NCI-H82 (cell line): ENCODE measurements at places on chromosomes 16 and 17.

- no peak for DNase-seq
These were observed 43.2 kb upstream of the PVALEF start for GRCh38 chr17:81121841-81122733.

DNA sequence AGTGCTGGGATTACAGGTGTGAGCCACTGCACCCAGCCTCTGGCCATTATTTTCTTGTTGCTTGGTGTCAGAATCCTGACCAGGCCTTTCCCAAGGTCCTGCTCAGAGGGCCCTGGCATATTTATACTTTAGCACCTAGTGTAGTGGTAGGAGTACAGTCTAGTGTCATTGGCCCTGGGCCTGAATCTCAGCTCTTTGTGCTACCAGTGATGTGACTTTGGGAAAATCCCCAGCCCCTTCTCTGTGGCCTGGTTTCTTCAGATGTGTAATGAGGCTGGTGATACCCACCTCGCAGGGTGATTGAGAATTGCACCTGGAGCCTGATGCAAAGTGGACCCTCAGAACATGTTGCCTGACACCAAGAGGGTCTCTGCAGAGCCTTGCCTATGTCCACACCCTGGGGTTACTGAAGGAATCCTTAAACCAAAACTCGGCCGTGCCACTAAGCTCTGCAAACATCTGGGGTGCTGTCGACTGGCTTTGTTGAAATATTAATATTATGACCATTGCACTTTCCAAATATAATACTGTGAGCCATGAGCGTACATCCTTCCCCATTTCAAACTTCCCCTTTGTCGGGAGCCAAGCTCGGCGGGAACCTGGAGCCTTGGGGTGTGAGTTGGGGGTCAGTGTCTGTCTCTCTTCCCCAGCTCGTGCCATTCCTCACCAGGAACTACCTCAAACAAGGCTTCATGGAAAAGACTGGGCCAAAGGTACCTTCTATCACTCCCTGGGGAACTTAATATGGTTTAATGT is 18.0 kb upstream of the RNF135 start:
- DNase-seq, result no peak

DNA sequence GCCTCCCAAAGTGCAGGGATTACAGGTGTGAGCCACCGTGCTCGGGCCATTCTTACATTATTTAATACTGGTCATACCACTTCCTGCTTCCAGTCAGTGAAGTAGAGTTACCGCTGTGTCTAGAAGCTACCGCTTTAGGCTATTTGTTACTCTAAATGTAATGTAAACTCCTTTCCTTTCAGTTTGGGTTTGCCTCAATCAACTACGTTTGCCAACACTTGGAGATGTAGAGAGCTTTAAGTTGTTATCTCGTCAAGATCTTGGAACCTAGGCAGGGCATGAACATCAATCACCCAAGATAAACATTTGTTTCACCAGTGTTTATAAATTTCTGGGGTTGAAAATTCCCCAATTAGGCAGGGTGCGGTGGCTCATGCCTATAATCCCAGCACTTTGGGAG is 275.9 kb downstream of the STX8 start:
- DNase-seq, result no peak

GRCh38 chr16:71514476-71514875 is 11.8 kb upstream of the CHST4 start:
- peak; percentile 14 for DNase-seq

GRCh38 chr17:58294034-58294433 is 13.3 kb upstream of the MPO start:
- no peak for DNase-seq

DNA sequence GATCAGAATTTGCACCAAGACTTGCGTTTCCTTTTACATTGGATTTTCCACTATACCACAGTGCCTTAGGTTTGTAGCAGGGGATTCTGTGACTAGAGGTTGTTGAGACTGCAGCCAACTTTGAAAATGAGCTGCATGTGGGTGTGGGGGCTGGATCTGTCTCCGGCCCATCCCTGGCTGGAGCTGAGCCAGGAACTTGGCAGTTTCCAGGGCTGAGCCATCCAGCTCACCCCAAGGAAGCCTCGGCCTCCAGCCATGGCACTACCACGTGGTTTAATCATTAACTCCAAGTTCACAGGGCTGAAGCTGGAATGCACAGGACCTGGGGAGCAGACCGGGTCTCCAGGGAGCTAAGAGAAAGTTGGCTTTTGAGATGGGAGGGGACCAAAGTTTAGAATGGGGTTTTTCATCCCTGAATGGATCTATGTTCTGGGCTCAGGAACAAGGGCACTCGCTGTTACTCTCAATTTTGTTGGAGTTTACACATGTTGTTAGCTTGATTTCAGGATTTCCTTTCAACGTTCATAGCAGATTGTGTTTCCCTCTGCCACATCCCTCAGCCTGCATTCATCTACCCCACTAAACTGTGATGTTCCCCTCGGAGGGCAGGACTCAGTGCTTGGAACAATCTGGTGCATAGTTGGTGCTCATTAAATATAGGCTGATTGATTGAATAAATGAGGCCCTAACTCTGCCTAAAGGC is 42.3 kb upstream of the HNF1B start:
- DNase-seq, result no peak

DNA sequence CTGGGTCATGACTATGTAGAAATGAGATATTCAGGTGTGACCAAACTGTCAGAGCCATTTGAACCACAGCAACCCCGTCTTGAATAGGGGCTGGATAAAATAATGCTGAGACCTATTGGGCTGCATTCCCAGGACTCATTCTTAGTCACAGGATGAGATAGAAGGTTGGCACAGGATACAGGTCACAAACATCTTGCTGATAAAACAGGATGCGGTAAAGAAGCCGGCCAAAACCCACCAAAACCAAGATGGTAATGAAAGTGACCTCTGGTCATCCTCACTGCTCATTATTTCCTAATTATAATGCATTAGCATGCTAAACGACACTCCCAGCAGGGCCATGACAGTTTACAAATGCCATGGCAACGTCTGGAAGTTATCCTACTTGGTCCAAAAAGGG is 545.5 kb downstream of the TMEM114 start:
- no peak for DNase-seq

- DNase-seq, result no peak
These were observed 336.4 kb downstream of the SEC14L1 start for GRCh38 chr17:77476931-77477805.

DNA sequence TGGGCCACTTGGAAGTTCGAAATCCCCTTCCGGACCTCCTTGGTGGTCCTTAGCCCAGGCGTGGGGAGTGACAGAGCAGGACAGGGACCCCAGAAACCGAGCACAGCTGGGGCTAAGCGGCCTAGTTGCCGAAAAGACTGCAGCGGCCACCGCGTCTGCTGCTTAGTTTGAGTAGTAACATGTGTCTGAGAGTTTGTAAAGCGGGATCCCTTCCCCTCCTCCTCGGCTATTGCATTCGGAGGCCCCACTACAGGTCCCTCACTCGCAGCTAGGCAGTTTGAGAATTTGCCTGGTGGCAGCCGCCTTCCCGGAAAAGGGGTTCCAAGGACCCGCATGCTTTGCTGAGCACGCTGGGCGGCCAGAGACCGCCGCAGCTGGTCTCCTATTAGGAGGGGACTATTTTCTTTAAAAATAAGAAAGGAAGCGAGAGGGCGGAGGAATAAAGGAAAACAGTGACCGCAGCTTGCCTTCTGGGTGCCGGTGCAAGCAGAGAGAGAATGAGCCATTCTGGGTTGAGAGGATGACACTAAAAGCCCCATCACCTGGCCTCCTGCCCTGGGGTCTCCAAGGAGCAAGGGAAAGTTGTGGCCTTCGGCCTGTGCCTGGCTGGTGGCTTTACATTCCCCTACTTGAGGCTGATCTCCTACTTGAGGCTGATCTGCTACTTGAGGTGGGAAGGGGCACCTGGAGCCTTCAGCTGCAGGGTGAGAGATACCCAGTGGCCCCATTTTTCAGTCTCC is 1.1 kb upstream of the HOXB5 start:
- DNase-seq, result no peak

DNA sequence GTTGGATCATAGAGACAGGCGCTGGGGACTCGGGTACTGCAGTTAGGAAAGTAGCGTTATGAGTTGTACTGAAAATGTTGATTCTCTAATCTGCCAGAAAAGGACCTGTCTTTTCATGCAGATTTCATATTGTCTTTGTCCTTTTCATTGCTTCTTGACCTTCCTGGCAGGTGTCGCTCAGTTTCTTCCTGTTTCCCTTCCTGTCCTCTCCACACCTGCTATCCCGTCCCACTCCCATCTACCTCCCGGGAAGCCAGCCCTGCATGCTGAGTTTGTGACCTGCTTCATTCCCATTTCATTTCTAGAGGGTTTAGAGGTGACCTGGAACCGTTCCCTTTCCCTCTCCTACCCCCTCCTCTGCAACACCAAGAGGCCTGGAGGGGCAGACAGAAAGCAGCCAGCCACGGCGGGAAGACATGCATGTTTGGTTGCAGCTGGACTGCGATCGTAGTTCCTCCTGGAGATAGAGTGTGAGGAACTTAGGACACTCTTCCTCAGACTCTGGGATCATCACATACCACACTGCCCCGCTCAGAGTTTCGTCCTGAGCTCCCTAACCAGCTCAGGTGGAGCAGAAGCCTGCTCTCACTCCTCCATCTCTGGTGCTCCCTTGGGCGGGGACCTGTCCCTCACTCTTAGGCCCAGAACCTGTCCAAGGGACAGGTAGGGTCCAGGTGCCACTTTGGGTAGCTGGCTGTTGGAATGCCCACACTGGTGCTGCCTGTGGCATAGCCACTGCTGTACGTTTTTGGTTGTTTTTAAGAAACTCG is 23.9 kb upstream of the ARHGAP23 start:
- no peak for DNase-seq

DNA sequence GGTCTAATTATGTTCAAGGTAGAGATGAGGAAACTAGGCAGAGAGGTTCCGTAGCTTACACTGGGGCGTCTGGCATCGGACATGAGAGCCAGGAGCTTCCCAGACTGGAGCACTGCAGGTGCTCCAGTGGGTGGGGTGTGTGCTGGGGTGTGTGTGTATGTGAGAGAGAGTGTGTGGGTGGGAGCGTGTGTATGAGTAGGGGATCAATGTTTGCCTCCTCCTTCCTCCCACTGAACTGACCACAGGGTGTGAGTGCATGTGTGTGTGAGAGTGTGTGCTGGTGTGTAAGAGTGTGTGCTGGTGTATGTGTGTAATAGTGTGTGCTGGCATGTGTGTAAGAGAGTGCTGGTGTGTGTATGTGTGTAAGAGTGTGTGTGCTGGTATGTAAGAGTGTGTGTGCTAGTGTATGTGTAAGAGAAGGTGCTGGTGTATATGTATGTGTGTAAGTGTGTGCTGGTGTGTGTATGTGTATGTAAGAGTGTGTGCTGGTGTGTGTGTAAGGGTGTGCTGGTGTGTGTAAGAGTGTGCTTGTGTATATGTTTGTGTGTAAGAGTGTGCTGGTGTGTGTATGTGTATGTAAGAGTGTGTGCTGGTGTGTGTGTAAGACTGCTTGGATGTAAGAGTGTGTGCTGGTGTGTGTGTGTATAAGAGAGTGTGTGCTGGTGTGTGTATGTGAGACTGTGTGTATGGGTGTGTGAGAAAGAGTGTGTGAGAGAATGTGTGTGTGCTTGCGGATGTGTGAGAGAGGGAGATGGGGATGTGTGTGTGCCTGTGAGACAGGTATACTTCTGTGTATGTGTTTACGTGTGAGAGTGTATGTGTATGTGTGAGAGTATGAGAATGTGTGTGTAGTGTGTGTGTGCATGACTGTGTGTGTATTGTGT is 139.9 kb downstream of the MRM1 start:
- DNase-seq, result no peak

- no peak for DNase-seq
These were observed 390.7 kb downstream of the GRIN2A start for GRCh38 chr16:9791556-9791955.

DNA sequence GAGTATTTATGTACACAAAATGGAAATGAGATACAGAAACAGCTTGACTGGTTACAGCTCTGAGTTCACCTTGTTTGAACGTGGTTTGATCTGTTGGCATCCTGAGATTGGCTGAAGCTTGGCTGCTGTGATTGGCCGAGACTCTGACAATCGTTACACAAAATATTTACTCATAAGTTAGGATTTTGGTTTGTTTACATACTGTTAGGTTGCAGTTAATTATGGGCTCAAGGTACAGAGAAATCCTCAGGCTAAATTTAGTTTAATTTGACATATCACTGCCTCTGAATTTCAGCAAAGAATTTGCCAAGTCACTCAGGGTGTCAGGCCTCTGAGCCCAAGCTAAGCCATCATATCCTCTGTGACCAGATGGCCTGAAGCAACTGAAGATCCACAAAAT is 227.3 kb downstream of the COPRS start:
- no peak for DNase-seq

GRCh38 chr17:48593126-48593829 is at the start of gene HOXB5:
Gene HOXB5, minus strand, starts transcription at chr17:48593779. Its CDS starts 97 bp downstream, at chr17:48593682.
- DNase-seq, result no peak

DNA sequence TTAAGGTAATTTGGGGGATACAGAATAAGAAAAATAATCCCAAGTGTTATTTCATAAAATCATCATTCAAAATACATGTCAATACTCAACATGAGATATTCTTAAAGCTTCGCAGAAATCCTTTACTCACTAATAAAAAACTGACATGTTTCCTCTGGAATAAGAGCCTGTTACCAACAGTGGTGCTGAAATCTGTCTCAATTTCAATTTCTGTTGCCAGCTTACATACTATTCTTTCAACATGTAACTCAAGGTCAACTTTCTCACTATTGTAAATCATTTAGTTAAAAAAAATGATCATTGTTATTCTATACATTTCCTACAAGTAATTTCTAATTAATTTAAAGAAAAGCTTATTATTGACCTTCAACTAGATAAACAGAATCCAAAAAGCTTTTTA is 67.9 kb downstream of the CEP95 start:
- DNase-seq, result no peak

DNA sequence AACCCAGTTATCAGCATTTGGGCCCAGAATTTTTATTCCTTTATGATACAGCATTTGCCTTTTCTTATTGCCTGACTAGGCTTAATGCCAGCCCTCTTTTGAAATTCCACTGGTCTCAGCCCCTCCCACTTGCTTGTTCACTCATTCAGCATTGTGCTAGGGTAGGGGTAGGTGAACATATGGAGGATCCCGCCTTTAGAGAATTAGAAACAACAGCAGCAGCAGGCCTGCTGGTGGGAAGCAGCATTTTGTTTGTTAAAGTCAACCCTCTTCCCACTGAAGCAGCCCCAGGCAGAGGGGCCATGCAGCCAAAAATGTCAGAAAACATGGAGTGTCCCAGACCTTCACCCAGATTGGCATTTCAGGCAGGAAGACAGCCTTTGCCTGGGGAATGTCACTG is 1355.2 kb downstream of the CDH8 start:
- DNase-seq, result peak; percentile 84

- DNase-seq, result no peak
These were observed 22.8 kb downstream of the TRPV2 start for GRCh38 chr17:16438173-16438556.

DNA sequence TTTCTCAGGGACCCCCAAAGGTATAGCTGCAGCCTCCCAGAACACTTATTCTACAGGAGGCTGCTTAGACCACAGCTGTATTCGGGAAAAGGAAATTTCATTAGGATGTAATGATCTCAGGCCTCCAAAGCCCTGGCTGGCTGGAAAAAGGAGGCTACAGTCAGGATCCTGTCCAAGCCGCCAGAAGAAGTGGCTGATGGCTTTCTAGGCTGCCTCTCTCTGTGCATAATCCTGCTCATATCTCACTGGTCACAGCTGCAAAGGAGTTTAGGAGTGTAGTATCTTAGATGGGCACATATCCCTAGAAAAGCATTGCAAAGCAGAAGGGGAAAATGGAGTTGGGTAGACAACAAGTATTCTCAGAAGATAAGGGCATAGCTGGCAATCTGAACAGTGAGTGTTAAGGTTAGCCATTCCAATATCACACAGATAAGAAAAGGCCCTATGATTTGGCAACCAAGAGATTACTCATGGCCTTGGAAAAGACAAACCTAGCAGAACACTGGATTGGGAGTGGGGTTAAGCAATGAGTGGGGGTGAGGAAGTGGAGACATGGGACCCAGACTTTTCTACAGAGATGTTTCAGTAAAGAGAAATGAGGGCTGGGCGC is 26.0 kb upstream of the PRKCA start:
- DNase-seq, result no peak
